ENCODE measurements at places on chromosomes 7 and 10.

DNA sequence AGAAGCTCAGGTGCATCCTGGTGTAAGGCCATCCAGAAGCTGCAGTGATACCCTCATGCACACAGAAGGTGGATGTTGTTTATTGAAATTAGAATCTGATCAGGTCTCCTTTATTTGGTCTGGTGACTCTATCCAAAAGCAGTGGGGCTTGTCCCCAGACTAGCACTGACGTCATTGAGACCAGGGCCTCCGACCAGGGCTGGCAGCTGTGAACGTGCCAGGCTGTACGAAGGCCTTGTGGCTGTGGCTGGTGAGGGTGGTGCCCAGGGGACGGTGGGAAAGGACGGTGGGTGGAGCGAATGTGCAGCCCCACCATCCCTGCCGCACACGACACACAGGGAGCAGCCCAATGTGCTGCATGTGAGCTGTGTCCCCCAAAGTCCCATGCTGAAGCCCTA is 160.0 kb downstream of the ADARB2 start:
- DNase-seq = no peak

GRCh38 chr7:158237672-158238335 is 349.8 kb downstream of the PTPRN2 start:
- DNase-seq = peak; percentile 65

DNA sequence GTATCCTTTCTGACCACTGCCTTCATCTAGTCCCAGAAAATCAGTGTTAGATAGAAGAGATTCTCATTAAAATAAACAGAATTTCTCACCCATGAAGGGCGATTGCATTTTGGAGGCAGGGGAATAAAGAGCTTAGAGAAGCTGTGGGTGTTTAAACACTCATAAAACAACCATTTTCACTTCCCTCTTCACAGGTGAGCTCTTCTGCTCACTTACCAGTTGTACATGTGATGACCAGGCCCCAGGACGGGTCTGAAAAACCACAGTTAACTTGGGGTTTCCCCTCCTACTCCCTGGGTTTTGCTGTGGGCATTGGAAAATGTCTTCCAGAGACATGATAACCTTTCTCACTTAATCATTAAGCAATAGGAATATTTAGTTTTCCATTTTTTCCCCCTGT is 411.6 kb upstream of the DPP6 start:
- DNase-seq = no peak

- no peak for DNase-seq
Measured at GRCh38 chr7:33191340-33191739, 62.0 kb downstream of the BBS9 start.

GRCh38 chr10:110739811-110740271 is 95.7 kb downstream of the RBM20 start:
- DNase-seq = no peak

- no peak for DNase-seq
Measured at GRCh38 chr7:112887337-112887736, 97.1 kb upstream of the TMEM168 start.

GRCh38 chr7:22865602-22865960 is 42.9 kb upstream of the TOMM7 start:
- no peak for DNase-seq

DNA sequence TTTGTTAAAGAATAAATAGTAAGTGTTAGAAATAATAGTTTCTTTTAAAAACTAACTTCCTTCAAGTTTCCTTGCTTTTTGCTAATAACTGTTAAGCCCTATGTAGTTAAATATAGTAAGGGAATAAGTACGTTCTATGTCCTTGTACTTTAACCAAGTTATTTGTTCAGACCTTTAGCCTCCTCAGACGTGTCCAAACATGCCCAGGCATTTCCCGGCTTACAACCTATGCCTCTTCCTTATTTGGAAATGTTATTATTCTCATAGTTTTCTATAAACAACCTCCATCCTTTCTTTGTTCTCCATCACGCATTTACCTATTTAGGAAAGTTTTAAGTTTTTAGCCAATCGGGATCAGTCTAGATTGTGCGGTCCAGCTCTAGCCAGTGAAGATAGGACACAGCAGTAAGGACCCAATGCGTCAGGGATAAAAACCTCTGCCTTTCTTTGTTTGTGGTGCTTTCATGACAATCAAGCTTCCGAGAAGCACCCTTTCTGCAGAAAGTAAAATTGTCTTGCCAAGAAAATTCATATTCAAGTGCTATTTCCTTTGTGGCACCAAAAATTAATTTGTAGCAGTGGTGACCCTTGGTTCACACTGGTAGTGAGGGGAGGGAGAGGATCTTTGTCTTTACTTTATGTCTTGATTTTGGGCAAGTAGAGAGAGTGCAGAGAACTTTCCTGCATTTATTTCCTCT is 851.3 kb upstream of the POM121L12 start:
- DNase-seq = no peak

DNA sequence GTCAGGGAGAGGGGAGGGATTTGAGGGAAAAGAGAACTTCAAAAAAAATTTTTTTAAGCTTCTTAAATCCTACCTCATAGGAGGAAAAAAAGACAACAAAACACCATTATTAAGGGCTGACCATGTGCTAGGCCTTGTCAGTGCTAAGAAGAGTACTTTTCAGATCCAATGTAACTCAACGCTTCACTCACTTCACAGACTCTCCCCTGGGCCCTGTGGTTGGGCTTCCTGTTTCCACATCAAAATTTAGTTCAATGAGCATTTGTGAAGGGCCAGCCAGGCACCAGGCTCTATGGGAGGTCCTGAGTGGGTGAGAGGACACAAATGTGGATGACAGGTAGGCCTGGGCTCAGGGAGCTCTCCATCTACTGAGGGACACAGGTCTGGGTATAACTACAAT is 249.8 kb downstream of the PTEN start:
- DNase-seq = no peak

DNA sequence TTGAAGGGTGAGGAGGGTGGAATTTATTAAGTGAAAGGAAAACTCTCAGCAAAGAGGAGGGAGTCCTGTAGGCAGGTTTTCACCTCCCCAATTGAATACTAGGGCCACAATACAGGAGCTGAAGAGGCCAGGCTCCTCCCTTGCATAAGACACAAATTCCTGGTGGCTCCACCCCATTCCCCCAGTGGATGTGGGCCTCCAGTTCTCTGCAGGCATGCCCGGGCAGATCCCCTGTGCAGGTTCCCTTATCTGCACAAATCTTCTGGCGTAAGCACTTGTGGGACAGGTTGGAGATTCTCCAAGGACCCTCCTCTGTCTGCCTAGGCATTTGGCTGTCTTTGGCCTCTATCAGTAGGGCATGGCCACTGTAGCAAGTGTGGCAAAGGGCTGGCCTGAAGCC is 847.1 kb upstream of the MBL2 start:
- DNase-seq = no peak

DNA sequence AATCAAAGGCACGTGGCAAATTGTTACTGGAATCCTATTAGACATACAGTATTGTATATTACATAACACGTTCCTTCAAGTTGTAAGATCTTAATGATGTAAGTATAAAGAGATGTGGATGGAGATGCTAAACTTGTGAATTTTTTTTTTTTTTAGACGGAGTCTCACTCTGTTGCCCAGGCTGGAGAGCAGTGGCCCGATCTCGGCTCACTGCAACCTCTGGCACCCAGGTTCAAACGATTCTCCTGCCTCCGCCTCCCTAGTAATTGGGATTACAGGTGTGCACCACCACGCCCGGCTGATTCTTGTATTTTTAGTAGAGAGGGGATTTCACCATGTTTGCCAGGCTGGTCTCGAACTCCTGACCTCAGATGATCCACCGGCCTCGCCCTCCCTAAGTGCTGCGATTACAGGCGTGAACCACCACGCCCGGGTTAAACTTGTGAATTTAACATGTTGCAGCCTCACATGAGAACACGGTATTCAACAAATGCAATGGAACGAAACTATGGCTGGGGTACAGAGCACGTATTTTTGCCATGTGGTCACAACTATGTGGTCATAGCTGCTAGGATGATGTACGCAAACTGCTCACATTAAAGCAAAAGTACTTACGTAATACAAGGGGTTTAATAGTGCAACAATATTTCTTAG is 818 bp upstream of the SUPV3L1 start:
- no peak for DNase-seq

DNA sequence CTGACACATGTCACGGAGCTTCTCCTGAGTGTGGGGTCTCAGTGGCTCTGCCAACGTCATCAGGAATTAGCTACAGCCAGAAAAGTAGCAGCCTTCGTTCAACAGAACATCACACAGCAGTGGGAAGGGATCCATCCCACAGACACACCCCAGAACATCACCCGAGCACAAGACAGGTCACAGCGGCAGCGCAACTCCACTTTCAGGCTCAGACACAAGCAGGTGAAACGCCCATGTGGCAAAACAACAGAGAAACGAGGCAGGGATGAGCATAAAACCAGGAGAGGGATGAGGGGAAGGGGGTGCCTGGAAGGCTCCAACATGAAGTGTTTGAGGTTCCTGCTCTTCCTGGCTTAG is 44.8 kb downstream of the CAMK2B start:
- DNase-seq = no peak

DNA sequence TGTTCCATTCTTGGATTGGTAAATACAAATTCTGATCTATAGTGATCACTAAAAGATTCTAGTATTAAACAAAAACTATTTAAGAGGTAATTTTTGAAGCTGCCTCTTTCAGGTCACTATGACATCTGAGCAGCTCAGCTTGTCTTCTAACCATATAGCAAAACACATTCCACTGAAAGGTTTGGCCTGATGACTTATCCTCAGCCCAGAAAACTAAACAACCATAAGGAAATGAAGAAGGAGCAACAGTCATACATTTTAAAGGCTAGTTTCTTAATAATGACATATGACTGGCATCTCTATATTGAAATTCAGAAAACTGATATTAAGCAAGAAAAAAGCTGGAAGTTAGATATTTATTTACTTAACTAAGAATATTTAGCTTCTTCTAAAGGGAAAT is 24.6 kb downstream of the NT5C2 start:
- no peak for DNase-seq

DNA sequence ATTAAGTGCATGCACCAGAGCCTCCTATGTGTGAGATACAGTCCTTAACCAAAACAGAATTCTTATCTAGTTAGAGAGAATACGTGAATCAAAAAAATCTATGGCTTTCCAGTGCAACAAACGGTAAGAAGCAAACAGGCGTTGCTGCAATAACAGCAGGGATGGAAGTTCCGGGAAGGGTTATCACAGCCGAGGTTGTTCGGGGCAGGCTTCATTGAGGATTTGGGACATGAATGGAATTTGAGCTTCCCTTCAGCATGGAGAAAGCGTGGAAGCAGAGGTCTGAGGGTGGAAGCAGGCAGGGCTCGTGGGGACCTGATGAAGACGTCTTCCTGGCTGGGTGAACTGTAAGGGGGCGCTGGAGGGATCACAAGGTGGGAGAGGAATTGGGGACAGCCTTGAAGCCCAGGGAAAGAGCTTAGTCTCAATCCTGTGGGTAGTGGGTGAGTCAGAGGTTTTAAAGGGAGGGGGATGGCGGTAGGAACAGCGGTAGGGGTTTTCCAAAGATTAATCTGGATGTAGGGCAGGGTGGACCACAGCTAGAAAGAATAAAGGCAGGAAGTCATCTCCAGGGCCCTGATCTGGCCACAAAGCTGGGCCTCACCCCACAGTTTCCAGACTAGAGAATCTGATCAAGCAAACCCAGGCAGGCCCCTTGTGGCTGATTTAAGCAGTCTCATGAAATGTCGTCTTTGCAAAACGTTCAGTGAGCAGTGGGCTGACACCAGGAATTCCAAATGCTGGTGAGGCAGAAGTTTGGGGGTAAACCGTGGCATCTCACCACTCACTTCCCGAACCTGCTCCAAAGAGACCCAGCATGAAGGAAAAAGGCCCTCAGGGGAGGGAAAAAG is 65.1 kb downstream of the CALML3 start:
- no peak for DNase-seq

DNA sequence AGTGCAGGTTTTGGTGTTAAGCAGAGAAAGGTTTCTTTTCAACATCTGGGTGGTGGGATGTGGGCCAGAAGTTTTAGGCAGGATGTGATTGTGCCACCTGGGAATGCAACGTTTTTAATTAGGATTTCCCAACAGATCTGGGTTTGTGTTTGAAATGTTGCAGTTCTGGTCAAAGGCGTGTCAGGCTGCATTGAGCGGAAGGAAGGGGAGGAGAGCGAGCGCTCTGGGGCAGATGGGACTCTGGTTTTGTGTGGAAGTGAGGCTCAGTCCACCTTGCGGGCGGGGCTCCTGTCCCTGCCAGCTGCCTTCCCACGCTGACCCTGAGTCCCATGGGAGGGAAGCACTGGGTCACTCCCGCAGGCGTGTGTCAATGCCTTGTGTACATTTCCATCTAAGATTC is 767.7 kb downstream of the KCNMA1 start:
- DNase-seq = no peak

- DNase-seq = no peak
Measured at GRCh38 chr10:24651923-24652322, 71.8 kb downstream of the ARHGAP21 start.

DNA sequence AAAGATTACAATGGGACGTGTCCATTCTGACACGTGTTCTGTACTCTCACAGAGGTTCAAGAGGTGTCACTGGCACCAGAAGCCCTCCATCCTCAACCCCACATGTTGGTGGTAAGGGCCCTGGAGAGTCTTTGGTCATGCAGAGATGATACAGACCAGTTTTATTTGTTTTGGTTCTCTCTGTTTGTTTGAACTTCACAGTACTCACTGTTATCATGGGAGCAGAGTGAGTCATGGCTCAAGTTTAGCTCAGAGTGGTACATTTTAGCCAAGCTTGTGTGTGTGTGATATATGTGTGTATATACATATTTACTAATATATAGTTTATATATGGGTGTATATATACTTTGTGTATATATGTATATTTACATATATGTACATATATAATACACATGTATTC is 935.6 kb downstream of the GRID1 start:
- peak; percentile 19 for DNase-seq

DNA sequence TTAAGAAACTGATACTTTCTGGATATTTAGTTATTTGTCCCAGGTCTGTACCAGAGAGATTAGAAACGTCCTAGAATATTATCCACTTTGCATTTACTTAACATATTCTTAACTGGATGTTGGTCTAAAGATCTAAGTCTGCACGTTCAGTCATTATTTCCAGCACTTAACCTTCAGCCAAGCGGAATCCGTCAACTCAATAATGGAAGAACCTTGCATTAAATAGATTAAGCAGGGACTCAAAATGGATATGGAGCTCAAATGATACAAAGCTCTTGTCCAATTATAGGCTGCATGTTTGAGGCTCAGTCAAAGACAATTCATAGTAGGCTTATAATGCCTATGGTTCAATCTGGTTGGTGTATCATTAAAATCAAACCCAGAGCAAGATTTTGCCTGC is 162.9 kb downstream of the SEMA3D start:
- no peak for DNase-seq

- DNase-seq = no peak
Measured at GRCh38 chr10:63123727-63124362, 9.3 kb upstream of the NRBF2 start.

- DNase-seq = no peak
Measured at GRCh38 chr7:14233076-14233867, 243.8 kb upstream of the ETV1 start.

All from NCI-H510A treated with DMSO at 0.1 percent for 48 hours (cell line).